ENCODE measurements at places on chromosomes 1 and 21.

- DNase-seq, result no peak
These were observed 18.4 kb upstream of the COP1 start for GRCh38 chr1:176225479-176225875.

GRCh38 chr1:21340230-21340945, 50.1 kb upstream of the ECE1 start:
- no peak for DNase-seq

DNA sequence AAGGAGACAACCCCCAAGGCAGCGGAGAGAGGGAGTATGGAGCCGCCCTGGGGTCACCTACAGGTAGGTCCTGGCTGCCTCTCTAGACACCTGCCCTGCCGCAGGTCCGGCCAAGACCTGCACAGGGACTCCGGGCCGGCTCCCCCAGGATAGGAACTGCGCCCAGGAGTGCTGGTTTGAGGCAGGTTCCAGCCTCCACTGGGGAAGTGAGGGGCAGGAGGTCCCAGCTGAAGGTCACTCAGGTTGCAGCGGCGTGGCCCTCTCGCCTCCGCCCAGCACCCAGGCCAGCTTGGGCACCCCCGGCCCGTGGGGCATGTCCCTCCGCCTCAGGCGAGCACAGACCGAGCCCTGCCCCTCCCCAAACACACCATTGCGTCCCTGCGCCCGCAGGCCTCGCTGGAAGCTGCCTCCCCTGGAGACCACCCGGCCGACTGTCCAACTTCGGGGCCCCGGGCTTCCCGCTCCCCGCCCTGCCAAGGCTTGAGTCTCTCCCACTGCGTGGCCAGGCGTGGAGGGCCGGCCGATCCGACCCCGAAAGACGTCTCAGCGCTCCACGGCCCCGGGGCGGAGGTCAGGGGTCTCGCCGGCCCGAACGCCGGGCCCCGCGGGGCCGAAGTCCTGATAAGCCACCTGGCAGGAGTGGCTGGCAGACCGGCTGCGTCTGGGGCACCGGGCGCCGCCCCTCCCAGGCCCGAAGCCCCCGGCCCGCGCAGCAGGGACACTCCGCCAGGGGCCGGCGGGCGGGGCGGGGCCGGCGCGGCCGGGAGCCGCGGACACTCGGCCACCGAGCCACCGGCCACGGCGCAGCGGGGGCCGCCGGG, 1.4 kb upstream of the SKI start:
- DNase-seq, result no peak

DNA sequence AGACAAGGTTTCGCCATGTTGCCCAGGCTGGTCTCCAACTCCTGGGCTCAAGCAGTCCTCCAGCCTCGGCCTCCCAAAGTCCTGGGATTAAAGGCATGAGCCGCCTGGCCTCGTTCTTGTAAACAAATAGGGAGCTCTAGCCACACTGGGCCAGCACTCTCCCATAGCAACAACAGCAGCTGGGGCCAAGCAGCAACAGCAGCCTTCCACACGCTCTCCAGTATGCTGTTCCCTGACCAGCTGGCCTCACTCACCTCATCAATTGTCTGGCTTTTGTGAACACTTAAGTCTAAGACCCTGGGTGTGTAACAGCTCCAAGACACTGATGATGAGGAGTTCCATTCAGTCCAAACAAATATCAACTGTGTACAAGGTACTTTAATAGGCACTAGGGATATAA, 16.9 kb upstream of the GLIS1 start:
- DNase-seq, result no peak

- no peak for DNase-seq
These were observed 3.3 kb downstream of the KLHL21 start for GRCh38 chr1:6599141-6599975.

GRCh38 chr1:52955129-52955970, 28.3 kb downstream of the SCP2 start:
- DNase-seq, result no peak

GRCh38 chr1:212987702-212988322, 27.9 kb downstream of the ANGEL2 start:
- no peak for DNase-seq

DNA sequence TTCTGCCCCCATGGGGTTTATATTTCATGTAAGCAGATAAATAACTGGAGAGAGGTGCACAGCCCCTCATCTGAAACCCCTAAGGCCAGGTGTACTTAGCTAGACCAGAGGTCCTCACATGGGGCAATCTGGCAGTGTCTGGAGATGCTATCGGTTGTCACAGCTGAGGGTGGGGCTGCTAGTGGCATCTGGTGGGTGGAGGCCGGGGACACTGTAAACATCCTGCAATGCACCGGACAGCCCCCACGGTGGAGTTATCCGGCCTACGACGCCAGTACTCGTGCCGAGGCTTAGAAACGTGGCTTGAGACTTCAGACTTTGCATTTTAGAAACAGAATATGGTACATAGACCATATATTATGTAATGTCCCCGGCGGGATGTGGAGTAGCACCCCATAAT, 186.5 kb upstream of the VAMP3 start:
- DNase-seq, result no peak

GRCh38 chr1:150927624-150928023, 1.5 kb downstream of the SETDB1 start:
- no peak for DNase-seq
